ENCODE measurements at places on chromosomes 5 and 9.

DNA sequence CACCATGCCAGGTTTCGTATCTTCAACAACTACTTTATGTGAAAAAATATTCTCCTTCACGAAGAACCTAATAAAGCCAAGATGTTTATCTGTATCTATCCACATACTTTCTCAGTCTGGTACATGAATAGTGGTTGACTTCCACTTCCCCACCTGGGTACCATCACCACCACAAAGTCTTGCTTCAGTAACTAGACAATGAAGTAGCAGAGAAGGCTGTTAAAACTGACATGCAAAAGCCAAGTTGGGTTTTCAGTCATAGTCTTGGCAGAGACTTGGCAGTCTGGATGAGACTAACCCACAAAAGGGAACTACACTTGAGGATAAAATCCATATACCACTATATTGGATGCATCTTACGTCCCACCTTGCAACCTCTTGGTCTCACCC, 5.0 kb downstream of the P4HA2 start:
- DNase-seq, result no peak

- DNase-seq, result no peak
These were observed 27.9 kb downstream of the SKIC3 start for GRCh38 chr5:95526871-95527270.

DNA sequence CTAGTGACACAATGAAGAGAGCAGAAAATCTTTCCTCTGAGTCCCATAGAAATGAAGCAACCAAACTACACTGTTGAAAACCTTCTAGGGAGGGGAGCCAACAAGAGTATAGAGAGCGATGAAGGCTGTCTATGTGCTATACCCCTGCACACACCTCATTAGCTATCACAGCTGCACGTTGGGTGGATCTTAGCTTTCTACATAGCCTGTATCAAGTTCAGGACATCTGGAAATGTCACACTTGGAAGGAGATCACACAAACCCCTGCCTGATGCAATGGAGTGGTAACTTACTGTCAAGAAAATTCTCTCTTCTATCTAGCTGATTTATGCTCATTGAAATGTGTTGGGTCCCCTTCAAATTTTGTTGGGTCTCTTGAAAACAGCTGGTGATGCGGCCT, 127.0 kb upstream of the NTRK2 start:
- no peak for DNase-seq

DNA sequence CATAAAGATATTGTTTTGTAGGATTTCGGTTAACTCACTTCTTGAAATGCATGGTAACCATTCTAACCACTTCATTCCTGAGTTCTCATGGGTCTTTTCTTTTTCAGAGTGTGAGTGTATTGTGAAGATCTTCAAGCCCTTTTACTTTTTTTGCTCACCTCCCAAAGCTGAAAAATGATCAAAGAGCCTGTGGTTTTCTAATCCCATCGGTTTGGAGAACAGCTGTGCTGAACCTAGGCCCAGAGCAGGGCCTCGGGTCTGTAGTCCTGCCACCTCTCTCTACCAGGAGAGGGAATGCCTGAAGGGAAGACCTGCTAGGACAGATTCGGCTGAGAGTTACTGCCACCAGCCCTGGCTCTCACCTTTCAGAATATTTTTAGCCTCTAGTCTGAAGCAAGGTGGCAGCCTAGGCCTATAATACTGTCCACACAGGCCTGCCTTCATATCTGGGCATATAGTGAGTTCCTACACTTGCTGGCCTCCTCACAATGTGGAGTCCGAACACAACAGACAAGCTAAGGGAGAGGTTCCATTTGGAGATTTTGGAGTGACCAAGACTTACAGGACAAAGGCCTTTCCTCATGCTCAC, 13.8 kb downstream of the RGMB start:
- DNase-seq, result no peak

GRCh38 chr5:135738564-135738875, 95.9 kb upstream of the SLC25A48 start:
- no peak for DNase-seq

- DNase-seq, result no peak
These were observed 64.2 kb downstream of the FGF18 start for GRCh38 chr5:171483551-171484135.

DNA sequence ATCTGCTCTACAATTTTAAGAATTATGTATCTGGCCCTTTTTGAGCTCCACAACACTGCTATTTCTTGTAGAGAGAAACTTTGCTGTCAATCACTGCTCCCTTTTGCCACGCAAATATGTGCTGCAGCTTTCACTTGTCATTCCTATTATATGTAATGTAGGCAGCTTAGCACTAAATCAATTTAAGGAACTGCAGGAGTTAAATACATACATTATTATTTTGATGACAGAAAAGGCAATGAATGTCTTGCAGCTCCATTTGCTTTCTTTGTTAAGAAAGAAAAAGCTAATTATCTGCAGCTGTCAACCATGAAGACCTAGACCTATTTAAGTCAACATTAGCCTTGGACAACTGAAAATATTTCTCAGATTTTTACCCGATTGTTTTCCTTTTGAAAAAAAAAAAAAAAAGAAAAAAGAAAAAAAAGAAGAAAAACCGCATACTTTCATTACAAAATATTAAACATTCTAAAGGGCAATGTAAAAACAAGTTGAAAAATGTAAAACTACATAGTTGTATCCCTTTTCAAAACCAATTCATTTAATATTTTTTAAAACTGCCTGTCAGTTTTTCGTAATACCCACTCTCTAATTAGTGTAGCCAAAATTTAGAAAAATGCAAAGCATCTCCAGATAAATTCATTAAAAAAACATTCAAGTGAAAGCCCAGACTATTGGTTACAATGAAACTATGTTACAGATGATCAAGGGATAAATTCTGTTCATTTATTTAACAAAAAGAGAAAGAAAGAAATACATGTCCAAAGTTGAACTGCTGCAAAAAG, 57.2 kb downstream of the RFX3 start:
- no peak for DNase-seq

GRCh38 chr9:96219900-96220257, 82.1 kb downstream of the HSD17B3 start:
- no peak for DNase-seq

- DNase-seq, result no peak
These were observed 206.2 kb downstream of the CEMIP2 start for GRCh38 chr9:71562140-71562539.

GRCh38 chr5:122507581-122507980, 195.5 kb downstream of the SNCAIP start:
- peak; percentile 18 for DNase-seq

GRCh38 chr5:100904259-100904861, 1.3 kb upstream of the ST8SIA4 start:
- DNase-seq, result no peak

DNA sequence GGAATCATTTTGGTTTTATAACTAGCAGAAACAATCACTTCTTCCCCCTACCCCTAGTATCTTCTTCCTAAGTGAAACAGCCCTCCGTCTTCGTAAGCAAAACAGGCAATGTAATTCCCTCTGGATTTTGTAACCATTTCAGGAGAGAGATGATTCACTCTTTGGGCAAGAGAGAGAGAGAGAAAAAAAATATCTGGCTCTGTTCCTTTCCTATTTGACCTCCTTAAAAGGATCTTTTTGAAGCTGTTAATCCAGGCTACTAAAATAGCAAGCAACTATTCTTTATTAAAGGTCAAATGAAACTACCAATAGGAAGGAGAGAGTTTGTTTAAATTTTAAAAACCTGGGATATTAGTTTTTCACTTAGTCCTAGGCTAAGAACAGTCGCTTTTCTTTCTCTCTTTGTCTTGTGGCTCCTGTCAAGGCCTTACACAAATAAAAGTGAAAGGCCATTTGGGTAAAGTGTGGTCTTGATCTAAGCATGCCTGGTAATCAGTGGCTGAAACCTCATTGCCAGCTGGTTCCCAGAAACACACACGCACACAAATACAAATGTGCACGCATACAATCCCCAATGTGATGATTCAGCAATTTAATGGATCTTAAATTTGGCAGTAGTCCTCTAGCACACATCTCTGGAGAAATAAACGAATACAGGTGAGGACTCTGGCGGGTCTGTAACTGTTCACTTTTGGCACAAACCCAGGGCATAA, 70.2 kb downstream of the PRUNE2 start:
- no peak for DNase-seq

DNA sequence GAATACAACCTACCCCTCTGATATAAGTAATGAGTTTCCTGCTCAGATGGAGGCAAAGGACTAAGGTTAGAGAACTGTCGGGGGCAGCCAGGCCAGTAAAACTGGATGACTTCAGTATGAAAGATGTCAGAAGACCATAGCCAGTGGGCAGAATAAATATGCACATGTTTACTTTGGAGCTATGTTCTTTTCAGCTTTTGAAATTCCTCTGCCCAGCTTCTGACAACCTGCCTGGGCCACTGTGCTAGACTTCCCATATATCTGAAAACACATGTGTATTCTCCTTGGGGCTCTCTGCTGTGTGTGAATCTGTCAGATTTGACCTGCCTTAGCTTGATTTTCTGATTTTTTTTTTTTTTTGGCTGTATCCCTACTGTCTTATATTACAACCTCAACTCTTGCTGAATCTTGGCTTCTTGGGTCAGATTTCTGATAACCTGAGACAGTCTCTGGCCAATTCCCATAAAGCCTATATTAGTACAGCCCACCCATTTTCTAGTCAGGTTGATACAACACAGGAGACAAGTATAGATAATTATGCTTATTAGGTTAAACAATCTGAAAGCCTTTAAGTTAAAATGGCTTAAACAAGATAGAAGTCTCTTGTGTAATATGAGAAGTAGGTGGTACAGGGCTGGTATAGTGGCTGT, 76.6 kb upstream of the PRLR start:
- DNase-seq, result no peak

- DNase-seq, result no peak
These were observed 48.4 kb downstream of the GPR21 start for GRCh38 chr9:123081824-123082223.

DNA sequence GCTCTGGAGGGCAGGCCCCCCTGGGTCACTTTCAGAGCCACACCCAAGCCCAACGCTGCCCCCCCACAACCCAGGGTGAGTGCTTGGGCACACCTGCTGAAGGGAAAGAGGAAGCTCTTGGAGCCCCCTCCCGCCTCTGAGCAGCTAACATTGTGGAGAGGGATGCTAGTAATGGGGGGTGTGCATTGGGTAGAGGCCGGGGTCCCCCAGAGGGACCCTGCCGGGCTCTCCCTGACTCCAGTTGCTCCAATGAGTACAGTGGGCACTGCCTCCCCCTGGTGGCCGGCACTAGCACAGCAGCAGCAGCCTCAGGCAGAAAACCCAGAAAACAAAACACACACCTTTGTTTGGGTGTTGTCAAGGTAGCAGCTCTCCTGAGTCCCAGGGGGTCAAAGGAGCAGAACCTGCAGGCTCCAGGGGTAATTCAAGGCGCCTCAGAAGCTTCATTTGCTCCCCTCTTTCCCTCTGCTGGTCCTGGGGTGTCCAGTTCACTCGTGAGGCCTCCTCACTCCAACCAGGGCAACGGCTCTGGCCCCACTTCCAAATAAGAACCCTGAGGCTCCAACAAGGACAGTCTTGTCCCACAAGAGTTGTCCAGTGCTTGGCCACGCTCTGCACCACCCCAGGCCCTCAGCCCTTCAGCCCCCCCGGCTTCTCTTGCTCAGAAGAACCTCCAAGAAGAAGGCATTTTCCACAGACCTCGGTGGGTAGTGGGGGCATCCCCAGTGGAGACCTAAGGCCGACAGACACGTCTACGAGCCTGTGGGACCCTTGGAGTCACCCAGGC, 16.1 kb downstream of the GBGT1 start:
- no peak for DNase-seq

DNA sequence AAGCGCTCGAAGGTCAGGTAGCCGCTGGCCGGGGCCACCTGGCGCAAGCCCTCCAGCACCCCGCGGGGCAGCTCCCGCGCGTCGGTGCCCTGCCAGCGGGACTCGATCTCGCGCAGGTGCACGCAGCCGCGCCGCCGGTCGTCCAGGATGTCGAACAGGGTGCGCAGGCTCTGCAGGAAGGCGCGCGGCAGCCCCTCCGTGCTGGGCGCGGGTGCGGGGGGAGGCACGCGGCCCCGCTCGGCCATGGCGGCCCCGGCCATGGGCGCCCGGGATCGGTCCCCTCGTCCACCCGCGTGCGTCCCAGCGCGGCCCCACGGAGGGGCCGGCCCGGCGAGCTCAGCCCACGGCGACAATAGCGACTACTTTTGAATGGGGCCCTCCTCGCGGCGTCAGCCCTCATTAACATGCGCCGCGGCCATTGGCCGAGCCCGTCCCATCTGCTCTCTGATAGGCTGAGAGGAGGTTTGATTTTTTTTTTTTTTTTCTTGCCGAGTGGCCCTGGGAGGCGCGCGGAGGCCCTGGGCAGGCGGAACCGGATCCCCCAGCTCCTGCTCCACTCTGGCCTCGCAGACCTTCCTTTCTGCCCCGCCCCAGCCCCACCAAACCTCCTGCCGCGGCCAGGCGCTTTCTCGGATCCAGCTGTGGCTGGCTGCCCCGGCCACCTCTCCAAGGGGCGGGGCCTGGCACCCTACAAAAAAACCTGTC, at the start of gene SAPCD2:
TSS of gene SAPCD2 (minus strand) at position 357 of the 705 bp plus-strand sequence. CDS start at position 260, 97 bp downstream.
- DNase-seq, result peak; percentile 52

DNA sequence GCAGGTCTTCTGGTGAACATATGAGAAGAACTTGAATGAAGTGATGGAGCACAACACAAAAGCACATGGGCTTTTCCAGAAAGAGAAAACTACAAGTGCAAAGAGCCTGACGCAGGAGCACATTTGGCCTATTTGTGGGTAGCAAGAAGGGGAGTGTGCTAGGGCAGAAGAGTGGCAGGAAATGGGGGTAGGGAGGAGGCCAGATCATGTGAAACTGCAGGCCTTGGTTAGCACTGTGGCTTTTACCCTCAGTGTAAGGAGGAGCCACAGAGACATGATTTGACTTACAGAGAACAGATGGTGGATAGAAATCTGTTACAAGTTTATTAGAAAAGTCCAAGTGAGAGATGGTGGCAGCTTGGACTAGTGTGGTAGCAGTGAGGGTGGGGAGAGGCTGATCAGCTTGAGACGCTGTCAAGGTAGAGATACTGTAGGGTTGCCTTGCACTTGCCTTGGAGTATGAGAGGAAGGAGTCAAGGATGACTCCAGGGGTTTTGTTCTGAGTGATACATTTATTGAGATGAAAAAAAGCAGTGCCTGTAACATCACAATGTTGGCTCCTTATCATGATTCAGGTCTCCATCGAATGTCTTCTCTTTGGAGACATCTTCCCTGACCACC, 126.7 kb downstream of the PPP2R2B start:
- DNase-seq, result no peak

DNA sequence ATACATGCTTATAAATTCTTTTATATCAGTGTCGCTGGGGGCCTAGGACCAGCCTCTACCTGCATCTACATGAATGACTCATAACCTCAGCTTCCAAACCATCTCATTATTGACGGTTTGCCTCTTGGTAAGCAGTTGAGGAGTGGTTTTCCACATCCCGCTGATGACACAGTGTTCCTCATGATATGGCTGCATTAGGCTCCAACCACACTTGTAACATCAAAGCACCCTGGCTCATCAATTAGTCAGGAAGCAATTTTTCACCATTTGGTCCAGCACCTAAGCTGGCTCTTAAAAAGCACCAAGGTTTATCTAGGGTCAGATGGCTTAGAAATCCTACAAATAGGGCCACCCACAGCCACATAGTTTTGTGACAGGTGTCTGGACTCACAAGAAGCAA, 402.4 kb downstream of the ARHGEF28 start:
- DNase-seq, result peak; percentile 89

- DNase-seq, result no peak
These were observed 156.4 kb downstream of the FAM174A start for GRCh38 chr5:100691548-100691947.

Data from epithelial cell of prostate (primary cell).